NCI-H774 (cell line): ENCODE measurements at places on chromosomes 6 and 20.

GRCh38 chr6:151180330-151181048, 59.3 kb upstream of the AKAP12 start:
- DNase-seq: no peak

GRCh38 chr6:75308250-75308988, 23.8 kb upstream of the TMEM30A start:
- DNase-seq: no peak

DNA sequence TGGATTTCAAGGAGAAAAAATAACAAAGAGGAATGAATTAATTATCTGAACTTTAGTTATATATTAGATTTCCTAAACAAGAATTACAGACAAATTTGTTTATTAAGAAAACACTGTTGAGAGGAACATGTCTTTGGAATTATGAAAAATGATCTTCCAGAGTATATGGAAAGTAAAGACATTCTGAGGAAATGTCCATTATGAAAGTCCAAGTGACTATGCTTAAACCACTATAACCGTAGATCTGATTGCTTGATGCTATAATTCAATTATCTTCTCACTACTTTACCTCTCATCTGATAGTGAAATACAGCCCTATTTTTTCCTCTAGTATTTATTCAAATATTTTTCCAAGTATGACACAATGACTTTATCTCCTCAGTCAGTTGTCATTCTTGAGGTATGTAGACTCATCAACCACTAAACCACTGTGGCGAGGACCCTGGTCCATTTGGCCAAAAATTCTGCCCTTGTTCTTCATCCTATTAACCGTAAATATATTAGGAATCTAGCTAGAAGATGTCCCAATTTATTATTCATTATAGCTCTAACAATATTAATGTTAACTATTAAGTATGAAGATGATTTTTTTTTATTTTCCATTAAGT, 37.3 kb upstream of the AHI1 start:
- DNase-seq: no peak

DNA sequence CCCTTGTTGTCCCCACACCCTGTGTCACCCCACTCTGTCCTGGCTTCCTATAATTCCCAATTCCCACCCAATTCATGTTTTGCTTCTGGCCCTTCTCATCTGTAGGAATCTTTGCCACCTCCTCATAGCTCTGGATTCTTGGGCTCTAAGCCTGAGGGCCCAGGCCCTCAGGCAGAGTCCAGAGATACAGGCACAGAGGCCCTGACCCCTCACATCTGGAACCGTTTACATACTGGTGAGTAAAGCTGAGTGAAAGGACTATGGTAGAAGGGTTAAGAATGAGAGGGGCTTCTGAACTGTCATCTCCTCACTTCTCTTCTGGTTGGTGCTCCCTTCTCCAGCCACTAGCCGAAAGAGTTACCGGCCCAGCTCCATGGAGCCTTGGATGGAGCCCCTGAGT, 13.6 kb downstream of the PRRC2A start:
- no peak for DNase-seq

- DNase-seq: no peak
These were observed 251.0 kb downstream of the UST start for GRCh38 chr6:148997865-148998264.

GRCh38 chr20:62925420-62926228, 681 bp downstream of the DIDO1 start:
- no peak for DNase-seq

DNA sequence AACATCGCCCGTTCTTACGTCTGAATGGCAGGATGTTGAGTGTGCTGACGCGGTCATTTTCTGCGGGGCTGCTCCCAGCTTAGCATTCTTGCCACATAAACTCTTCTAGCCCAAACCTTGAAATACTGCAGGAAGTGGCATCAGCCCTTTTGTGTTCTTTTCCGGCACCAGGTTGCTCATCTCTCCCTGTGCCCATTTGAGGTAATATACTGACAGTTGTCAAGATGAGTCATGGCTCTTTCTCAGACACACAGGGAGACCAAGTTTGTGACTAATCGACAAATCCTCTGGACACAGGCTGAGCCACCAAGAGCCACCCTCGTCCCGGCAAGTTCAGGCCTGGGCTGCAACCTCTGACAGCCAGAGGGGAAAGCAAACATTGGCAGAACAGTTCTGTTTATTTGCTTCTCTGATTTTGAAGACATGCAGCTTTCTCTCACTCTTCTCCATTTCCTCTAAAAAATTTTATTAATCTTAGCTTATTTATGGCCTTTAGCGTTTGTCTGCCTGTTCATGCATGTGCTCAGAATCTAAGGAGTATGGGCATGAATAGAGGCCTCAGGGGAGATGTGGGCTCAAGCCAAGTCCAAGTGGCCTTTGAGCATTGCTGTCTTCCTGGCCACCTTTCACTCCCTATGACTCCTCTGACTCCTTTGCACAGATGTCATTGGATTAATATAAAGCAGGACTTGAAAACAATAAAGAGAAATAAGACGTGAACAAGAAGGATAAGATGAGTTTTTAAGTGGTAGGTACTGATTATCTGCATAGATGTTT, 328.2 kb upstream of the JAG1 start:
- DNase-seq: no peak

GRCh38 chr6:30768634-30769087, 24.3 kb upstream of the IER3 start:
- no peak for DNase-seq

DNA sequence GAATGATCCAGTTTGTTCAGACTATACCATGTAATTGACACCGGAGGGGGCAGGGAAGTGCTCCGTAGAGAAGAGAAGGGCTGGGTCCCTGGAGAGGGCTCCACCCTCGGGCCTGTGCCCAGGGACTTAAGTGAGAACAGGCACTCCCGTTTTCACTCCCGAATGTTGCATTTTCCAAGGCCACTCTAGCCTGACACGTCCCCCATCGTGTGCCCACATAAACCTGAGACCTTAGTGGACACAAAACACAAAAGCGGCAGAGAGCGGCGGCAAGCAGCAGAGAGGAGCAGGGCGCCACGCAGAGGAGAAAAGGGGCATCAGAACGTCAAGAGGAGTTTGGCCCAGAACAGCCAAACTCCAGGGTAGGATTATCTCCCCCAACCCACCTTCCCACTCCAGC, 1405.1 kb downstream of the GRIK2 start:
- peak; percentile 50 for DNase-seq

- no peak for DNase-seq
These were observed 38.6 kb upstream of the SLC23A2 start for GRCh38 chr20:5039889-5040288.
